ENCODE measurements at places on chromosomes 2 and 18. TPM values are rescaled to one million over a fixed set of nuclear protein-coding genes. Genes with fewer than 3 reads are reported as not detected.

Gene CERKL
- total RNA-seq, result not detected

Gene GBX2
- total RNA-seq, result 15.3 TPM

Gene SETBP1
- total RNA-seq, result 9.6 TPM

Gene MYO1B
- total RNA-seq, result 39.0 TPM

Gene REG1B
- total RNA-seq, result 2.3 TPM

Gene IAH1
- 16.5 TPM for total RNA-seq

Gene LRATD1
- total RNA-seq, result 2.3 TPM

Gene DUSP2
- total RNA-seq, result 5.8 TPM

Gene FBLN7
- total RNA-seq, result 0.80 TPM

Gene MC2R
- not detected for total RNA-seq

Gene IL36A
- total RNA-seq, result not detected

DNA sequence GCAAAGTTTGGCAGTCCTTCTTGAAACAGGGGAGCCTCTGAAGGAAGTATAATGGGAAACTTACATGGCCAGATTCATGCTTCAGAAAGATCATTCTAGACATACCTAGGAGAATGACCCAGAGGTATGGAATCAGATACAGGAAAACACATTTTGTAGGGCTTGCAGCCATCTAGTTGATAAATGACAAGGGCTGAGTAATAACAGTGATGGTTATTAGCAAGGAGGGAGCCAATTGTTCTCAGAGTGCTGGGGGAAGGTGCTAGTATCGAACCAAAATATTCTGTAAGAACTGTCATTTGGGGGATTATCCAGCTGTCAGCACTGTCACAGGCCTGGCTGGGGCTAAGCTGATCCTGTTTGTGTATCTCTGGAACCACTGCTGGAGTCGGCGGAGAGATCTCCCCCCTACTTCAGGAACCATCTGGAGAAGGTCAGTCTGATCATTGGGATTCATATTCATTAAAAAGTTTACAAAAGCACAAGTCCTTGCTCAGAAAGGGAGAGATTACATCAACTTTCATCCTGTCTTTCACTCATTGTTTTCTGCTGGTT, 113.8 kb upstream of the THSD7B start:
- no peaks in the 10 kb centered on the region for H3K27me3 ChIP-seq
- DNase-seq, result no peak
- no peak overlapping the region for H3K27ac ChIP-seq
- H3K4me3 ChIP-seq, result no peak overlapping the region
- H3K4me1 ChIP-seq, result peaks cover 15% of the 10 kb centered on the region

GRCh38 chr2:233051241-233052149, 8.6 kb upstream of the INPP5D start:
- H3K4me1 ChIP-seq, result peaks cover 67% of the 10 kb centered on the region
- H3K36me3 ChIP-seq, result no peaks in the 10 kb centered on the region
- H3K27ac ChIP-seq, result peak overlapping the region; percentile 96
- peak; percentile 81 for DNase-seq
- H3K27me3 ChIP-seq, result peaks cover 7% of the 10 kb centered on the region

GRCh38 chr18:4260107-4260506, 195.0 kb downstream of the DLGAP1 start:
- no peak overlapping the region for H3K27ac ChIP-seq
- DNase-seq, result no peak
- no peak overlapping the region for H3K4me3 ChIP-seq
- H3K4me1 ChIP-seq, result peaks cover 35% of the 10 kb centered on the region
- no peaks in the 10 kb centered on the region for H3K36me3 ChIP-seq

- no peak overlapping the region for H3K27ac ChIP-seq
- no peaks in the 10 kb centered on the region for H3K36me3 ChIP-seq
- DNase-seq, result no peak
- no peaks in the 10 kb centered on the region for H3K27me3 ChIP-seq
- no peak overlapping the region for H3K4me3 ChIP-seq
- no peaks in the 10 kb centered on the region for H3K4me1 ChIP-seq
Measured at GRCh38 chr2:109481196-109481555, 132.6 kb downstream of the SEPTIN10 start.

DNA sequence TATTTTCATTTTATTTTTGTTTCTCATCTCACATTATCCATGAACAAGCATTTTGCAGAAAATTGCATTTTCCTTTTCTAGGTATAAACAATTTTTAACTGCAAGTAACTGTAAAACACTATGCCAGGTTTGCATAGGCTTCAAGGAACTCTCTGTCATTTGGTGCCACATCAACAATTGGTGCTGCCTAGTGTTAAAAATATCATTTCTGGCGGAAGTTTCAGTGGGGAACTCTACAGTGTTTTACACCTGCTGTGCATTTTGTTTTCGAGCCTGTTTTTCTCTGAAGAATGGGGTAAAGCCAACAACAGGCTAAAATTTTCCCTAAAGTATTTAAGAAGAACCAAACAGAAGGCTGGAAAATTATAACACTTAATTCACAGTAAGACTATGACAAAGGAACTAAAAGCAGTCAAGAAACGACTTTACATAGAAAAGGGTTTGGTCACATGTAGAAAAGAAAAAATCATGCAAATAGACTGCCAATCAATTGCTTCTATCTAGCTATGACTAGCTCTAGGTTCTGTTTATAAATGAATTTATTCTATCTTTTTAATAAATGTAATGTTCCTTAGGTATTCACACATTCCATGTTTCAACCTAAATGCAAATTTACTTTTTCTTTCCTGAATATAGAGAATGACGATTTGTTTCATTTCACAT, 21.4 kb upstream of the FRZB start:
- H3K27me3 ChIP-seq, result no peaks in the 10 kb centered on the region
- no peaks in the 10 kb centered on the region for H3K36me3 ChIP-seq
- 0 out of 2 replicates have a peak, but pooled peaks cover 3% of the 10 kb centered on the region for H3K4me1 ChIP-seq
- H3K27ac ChIP-seq, result no peak overlapping the region
- H3K4me3 ChIP-seq, result no peak overlapping the region
- no peak for DNase-seq

DNA sequence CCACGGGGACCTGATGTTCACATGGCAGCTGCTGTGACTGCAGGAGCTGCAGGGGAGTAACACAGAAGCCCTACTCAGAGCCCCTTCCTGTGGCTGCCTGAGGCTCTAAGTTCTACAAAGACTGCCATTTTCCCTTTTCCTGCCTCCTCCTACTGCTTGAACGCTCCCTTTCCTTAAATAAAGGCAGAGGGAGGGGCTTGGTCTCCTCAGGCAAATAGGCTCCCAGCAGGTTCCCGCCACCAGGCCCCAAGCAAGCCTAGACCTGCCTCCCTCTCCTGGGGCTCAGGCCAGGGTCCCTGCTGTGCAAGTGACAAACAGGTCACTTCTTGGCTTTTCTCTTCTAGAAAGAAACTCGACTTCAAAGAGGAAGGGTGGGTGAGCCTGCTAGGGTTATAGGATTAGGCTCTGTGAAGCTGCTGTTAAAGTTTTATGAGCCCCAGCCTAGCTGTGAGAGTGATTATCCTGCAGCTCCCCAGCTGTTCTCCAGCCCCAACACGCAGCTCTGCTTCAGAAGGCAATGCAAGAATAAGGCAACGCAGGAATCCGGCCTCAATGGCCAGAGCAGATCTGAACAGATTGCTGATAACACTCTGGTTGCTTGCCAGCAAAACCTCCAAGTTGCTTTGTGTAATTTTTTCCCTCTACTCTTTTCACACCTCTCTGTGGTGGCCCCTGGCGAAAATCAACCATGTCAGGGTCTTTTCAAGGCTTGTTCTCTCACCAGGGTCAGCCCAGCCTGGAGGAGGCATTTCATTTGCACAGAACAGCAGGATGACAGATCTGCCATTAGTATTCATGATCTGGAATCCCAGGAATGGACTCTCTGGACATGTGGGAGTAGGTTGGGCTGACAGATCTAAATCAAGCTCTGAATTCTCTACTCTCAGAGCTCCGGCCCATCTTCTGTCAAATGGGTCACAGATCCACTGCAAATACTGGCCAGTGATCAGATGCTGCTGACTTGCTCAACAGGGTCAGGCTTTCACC, 71.3 kb downstream of the MRO start:
- peak; percentile 38 for DNase-seq
- peaks cover 28% of the 10 kb centered on the region for H3K4me1 ChIP-seq
- 0 out of 2 replicates have a peak, but pooled peaks cover 2% of the 10 kb centered on the region for H3K27me3 ChIP-seq
- no peak overlapping the region for H3K4me3 ChIP-seq
- H3K27ac ChIP-seq, result 0 out of 2 replicates have a peak overlapping the region, but pooled peaks have one; percentile 57

GRCh38 chr2:233413559-233414272, 59.4 kb downstream of the DGKD start:
- peaks cover 13% of the 10 kb centered on the region for H3K4me1 ChIP-seq
- no peaks in the 10 kb centered on the region for H3K27me3 ChIP-seq
- H3K27ac ChIP-seq, result no peak overlapping the region
- no peak overlapping the region for H3K4me3 ChIP-seq

GRCh38 chr2:41914936-41915335, 132.9 kb upstream of the PKDCC start:
- no peak for DNase-seq
- H3K4me3 ChIP-seq, result no peak overlapping the region
- no peaks in the 10 kb centered on the region for H3K4me1 ChIP-seq
- no peaks in the 10 kb centered on the region for H3K27me3 ChIP-seq

GRCh38 chr2:43075054-43075593, 151.3 kb downstream of the ZFP36L2 start:
- no peak overlapping the region for H3K27ac ChIP-seq
- no peaks in the 10 kb centered on the region for H3K27me3 ChIP-seq
- H3K36me3 ChIP-seq, result no peaks in the 10 kb centered on the region
- peaks cover 4% of the 10 kb centered on the region for H3K4me1 ChIP-seq
- H3K4me3 ChIP-seq, result no peak overlapping the region
- no peak for DNase-seq

DNA sequence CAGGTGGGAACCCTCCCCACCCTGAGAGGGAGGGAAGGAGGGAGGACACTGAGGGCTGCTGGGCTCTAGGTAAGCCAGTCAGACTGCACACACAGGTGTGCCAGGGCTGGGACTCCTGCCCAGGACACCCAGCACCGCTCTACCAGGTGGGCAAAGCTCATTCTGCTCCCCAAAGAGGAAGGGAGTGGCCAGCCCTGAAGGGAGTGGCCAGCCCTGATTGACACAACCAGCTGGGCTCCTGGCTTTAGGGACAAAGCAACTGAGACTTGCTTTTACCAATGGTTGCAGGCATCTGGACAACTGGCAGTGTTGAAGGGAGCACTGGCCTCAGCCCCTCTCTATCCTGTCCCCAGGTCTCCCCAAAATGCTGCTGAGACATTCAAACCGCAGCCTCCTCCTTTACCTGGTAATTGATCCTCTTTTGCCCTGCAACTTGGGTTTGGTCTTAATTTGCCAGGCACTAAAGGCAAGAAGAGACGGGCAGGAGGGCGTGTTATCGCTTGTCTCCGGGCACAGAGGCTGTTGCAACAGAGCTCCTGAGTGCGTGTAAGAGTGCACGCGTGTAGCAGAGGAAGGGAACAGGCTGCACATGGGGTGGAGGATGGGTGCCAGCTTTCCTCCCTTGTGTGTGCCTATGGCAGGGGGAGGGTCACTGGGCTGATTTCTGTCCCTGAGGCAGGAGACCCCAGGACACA, 14.5 kb upstream of the FOSL2 start:
- H3K4me3 ChIP-seq, result no peak overlapping the region
- no peaks in the 10 kb centered on the region for H3K36me3 ChIP-seq
- no peak for DNase-seq
- H3K27ac ChIP-seq, result no peak overlapping the region
- peaks cover 44% of the 10 kb centered on the region for H3K27me3 ChIP-seq
- H3K4me1 ChIP-seq, result peaks cover 5% of the 10 kb centered on the region

DNA sequence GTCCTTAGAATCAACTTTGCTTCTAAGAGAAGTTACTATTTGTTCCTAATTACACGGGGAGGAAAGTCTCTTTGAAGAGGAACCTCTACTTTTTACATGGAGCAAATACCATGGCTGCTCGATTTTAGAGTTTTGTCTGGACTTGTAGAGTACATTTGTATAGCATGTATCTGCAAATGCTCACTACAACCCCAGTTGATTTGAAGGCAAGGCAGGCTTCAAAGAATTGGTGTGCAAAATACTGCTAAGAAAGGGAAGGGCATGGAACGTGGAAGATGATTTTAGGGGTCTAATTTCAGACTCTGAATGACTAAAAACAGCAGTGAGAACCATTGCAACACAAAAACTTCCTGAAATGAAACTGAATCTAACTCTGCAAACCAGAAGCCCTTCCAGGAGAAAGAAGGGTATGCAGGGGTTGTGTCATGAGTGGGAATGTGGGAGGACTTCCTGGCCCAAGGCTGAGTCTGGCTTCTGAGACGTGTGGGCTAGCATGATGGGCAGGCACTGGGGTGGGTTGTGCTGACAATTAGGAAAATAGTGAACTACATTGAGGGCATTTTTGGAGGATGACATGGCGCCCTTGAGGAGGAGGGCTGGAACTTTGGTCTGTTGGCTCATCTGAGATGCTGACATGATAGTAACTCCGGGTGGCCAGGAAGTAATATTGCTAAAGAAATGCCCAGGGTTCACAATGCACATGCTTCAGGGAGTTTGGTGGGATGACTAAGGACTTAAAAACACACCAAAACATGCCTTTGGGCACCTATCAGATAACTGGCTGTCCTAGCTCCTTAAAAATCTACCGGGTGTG, 18.9 kb upstream of the IL1R2 start:
- peaks cover 42% of the 10 kb centered on the region for H3K4me1 ChIP-seq
- H3K4me3 ChIP-seq, result no peak overlapping the region
- DNase-seq, result no peak
- no peak overlapping the region for H3K27ac ChIP-seq
- H3K27me3 ChIP-seq, result peaks cover 3% of the 10 kb centered on the region
- peaks cover 36% of the 10 kb centered on the region for H3K36me3 ChIP-seq

GRCh38 chr2:134272806-134273205, 18.9 kb downstream of the MGAT5 start:
- peaks cover 29% of the 10 kb centered on the region for H3K4me1 ChIP-seq
- DNase-seq, result no peak
- peaks cover 11% of the 10 kb centered on the region for H3K27me3 ChIP-seq
- H3K4me3 ChIP-seq, result no peak overlapping the region

DNA sequence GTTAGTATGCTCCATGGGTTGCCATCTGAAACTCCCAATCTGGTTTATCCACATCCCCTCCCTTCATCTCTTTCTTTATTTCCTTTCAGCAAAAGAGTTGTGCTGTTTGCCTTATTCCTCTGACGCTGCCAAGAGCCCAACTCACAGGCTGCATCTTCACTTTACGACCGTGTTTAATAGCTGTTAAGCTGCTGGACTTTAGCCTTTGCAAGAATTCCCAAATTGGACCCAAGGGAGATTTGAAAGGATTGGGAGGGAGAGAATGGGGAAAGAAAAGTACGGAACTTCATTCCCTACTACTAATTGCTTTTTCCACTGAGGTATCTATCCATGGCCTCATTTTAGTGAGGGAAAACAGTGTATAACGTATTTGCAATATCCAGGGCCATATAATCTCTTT, 263.4 kb upstream of the MEIS1 start:
- no peaks in the 10 kb centered on the region for H3K4me1 ChIP-seq
- H3K36me3 ChIP-seq, result no peaks in the 10 kb centered on the region
- no peak overlapping the region for H3K4me3 ChIP-seq

GRCh38 chr18:72207280-72207679, 336.9 kb downstream of the CBLN2 start:
- H3K4me3 ChIP-seq, result no peak overlapping the region
- H3K27ac ChIP-seq, result no peak overlapping the region
- no peak for DNase-seq
- H3K4me1 ChIP-seq, result no peaks in the 10 kb centered on the region
- H3K36me3 ChIP-seq, result peaks cover 14% of the 10 kb centered on the region

All from WTC11 (cell line).